ENCODE measurements at places on chromosomes 13 and 19.

DNA sequence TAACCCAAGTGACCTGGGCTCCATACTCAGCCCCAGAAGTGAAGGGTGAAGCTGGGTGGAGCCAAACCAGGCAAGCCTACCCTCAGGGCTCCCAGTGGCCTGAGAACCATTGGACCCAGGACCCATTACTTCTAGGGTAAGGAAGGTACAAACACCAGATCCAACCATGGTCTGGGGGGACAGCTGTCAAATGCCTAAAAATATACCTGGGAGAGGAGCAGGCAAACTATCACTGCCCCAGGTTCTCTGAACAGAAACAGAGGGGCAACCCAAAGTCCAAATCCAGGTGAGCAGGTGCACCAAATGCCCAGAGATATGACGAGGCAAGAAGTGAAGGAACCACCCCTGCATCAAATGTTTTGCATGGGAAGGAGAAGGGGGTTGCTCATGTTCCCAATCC is 6.1 kb upstream of the CEACAM7 start:
- no peak for DNase-seq

DNA sequence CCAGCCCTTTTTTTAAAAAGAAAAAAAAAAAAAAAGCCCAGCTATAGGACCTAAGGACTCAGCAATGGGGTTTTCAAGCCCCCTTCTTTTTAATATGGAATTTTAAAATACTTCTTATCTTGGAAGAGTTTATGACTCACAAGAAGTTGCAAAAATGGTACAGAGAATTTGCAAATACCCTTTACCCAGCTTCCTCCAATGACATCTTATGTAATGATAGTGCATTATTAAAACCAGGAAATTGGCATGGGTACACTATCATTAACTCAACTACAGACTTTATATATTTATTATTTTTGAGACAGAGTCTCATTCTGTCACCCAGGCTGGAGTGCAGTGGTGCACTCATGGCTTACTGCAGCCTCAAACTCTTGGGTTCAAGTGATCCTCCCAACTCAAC is 16.1 kb downstream of the TMEM38A start:
- DNase-seq, result no peak

DNA sequence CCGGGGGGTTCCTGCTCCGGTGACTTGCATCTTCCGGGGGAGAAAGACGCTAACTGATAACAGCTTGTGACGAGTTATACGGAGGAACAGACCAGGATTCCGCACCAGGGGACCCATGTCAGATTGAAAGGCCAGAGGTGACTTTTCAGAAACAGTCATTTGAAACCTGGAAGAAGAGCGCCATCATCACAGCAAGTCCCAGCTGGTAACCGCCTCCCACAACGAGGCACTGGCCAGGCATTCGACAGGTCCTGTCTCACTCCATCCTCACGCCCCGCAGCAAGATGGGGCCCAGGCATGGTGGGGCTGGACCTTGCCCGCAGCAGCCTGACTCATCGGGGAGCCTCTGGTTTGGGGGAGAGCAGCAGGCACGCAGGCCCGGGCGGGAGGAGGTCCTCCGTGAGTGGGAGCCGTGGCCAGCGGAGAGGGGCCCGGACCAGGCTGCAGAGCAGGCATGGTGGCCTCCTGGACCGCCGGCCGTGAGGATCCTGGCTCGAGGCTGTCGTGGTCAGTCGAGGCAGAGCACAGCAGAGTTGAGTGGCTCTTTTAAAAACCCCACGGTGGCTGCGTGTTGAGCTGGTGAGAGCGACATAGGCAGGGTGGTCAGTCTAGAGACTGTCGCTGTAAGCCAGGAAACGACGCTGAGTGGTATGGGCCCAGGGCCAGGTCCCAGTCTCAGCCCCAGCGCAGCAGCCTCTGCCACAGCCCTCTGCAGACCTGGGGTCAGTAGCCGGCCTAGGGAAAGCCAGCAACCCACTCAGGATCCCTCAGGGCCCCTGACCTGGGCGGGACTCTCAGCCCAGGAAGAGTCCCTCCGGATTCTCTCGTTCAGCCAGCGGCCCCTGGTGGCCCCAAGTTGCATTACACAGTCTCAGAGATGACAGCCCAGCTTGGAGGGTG is 94.9 kb upstream of the MCF2L start:
- DNase-seq, result peak; percentile 68

DNA sequence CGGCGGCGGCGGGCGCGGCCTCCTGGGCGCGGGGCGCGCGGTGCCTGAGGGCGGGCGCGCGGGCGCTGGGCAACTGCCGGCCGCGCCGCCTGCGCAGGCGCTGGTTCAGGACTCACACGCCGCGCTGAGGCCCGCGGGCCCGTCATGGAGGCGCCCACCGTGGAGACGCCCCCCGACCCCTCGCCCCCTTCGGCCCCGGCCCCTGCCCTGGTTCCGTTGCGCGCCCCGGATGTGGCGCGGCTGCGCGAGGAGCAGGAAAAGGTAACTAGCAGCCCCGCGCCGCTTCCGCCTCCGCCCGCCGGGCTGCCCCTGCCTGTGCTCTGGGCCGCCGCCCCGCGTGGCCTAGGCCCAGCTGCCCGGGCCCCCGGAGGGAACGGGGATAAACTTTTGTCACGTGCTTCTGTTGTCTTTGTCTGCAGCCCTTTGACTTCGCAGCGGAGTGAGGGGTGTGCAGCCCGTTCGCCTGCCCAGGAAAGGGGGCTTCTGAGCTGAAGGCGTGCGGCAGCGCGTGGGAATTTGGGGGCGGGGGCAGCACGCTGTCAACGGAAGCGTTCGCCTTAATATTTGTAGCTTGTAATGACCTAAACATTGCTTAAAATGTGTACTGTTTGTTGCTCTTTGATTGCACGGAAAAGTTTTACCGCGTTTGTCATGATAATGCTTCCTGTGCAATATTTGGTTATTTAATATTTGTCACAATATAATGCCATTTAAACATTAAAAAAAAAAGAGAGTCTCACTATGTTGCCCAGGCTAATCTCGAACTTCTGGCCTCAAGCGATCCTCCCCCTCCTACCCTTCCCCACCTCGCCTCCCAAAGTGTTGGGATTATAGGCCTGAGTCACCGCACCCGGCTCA is 594 bp downstream of the URI1 start:
- peak; percentile 85 for DNase-seq

- DNase-seq, result no peak
Measured at GRCh38 chr13:76132532-76132931, 496.4 kb downstream of the LMO7 start.

DNA sequence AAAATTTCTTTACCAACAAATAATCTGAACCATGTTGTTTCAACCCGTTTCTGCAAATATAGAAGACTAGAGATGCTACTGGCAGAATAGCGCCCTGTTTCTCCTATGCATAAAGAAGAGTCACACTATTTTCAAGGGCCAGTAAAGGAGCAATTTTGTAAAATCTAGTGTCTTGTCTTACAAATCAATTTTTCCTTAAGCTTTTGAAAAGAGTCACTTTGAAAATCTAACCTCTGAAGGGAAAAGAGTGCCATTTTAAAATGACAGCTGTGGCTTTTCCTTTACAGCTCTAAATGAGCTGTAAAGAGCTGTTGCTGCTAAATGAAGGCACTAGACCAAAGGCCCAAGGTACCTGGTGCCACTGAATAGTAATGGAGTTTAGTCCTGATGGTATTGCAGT is 16.9 kb upstream of the GTF2F2 start:
- no peak for DNase-seq

- DNase-seq, result no peak
Measured at GRCh38 chr13:94641409-94641941, 39.8 kb downstream of the GPR180 start.
